ENCODE measurements at places on chromosomes 2 and 18.
A peak's percentile ranks its signal among the peaks of the same experiment; 100 is the strongest.

GRCh38 chr2:157376041-157376440 lies 50.4 kb upstream of the ERMN start:
- DNase-seq = no peak

DNA sequence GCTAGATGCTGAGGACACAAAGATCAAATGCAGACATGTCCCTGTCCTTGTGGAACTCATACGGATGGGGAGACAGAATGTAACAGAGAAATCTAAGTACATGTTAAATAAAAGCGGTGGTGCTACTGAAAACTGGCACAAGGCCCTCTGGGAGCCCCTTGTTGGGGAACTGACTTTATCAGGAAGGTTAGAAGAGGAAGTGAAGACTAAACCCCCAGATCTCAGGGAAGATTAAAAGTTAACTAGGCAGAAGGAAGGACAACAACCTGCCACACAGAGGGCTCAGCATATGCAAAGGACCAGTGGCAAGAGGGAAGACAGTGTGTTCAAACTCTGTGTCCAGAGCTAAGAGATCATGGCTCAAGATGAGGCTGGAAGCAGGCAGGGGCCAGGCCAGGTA lies 4.8 kb downstream of the CACNB4 start:
- DNase-seq = no peak

DNA sequence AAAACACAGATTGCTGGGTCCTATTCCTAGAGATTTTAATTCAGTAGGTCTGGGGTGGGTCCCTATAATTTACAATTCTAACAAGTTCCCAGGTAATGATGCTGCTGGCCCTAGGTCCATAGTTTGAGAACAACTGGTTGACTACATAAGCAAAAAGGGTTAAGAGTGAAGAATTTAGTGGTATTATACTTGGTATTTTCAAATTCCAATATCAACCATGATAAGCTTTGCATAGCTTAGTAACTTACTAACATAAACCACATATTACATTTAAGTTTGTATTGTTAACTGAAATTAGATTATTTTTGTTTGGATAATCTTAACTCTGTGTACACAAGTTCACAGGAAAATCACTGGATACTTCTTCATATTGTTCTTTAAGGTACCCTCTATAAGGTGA lies 862.9 kb upstream of the ACVR2A start:
- DNase-seq = no peak

- DNase-seq = no peak
Observed at GRCh38 chr2:6618201-6618600, 247.5 kb downstream of the CMPK2 start.

DNA sequence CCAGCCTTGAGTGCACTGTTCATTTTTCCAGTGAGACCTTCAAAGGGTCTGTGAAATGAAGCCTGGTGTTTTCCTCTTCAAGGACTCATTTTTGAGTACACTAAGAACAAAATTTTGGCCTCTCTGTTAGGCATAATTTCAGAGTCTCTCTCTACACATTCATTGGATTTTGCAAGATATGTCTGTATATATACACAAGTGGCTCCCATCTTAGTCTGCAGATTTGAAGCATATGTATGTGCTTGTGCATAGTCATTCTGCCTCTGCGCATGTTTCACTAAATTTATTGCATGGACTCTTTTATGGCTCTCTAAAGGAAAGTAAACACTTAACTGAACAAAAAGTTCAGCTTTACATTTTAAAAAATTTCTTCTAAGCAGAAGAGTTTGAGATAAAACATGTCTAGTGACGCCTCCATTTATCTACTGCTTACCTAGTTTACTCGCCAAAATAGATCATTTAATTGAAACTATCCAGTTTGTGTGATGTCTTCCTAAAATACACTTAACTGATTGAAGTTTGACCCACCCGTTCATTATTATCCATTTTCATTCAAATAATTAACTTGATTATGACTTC lies 145.9 kb downstream of the FMNL2 start:
- DNase-seq = no peak

- DNase-seq = peak; percentile 10
Observed at GRCh38 chr2:45067859-45068570, 58.8 kb upstream of the SIX2 start.

GRCh38 chr2:170651624-170652325 lies 63.4 kb upstream of the SP5 start:
- no peak for DNase-seq

- peak; percentile 10 for DNase-seq
Observed at GRCh38 chr2:105490204-105490603, 91.4 kb upstream of the FHL2 start.

DNA sequence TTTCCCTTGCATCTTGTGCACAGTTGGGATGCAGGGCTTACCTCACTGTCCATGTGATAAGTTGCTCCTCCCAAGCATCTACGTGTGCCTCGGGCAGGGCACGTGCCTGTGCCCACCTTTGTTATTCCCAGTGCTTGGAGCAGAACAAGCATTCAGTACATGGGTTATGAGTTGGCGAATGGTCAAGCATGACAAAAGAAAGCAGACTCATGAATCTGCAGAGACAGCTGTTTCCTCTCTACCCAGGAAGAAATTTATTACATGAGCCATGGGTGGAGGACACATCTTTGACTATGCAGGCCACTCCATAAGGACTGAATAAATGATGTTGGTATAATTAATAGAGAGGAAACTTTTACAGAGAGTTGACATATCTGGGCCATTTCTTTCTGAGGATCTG lies 127.8 kb downstream of the TPGS2 start:
- no peak for DNase-seq

- DNase-seq = peak; percentile 35
Observed at GRCh38 chr2:169928463-169928864, 101.2 kb downstream of the UBR3 start.

DNA sequence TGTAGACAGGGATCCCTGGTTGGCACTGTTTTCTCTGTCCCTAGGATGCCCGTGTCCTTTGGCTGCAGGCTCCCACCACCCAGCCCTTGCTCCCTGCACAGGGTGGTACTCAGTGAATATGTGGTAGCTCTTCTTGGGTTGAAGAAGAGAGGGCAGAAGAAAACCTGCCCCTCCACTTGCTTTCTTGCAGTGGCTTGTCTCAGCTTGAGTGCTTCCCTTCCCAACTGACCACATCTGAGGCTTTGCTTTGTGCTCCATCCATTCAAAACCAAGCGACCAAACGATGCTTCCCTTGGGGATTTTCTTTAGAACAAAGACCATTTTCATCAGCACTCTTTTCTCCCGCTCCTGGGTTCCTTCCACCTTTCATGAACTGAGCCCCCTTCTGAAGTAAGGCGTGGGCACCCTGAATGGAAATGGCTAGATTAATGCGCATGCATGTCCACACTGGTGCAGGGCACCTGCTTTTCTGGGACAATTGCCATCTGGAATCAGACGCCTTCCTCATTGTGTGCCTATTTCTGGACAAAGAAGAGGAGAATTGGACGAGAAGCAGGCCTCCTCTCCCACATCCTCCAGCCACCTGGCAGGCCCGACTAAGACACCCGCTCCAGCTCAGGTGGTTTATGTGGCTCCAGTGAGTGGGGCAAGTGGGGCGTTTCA lies 59.1 kb downstream of the ARL4C start:
- DNase-seq = peak; percentile 82

- DNase-seq = peak; percentile 55
Observed at GRCh38 chr2:224173933-224174332, 134.8 kb upstream of the SERPINE2 start.

GRCh38 chr2:114550895-114551793 lies 108.7 kb downstream of the DPP10 start:
- peak; percentile 27 for DNase-seq

DNA sequence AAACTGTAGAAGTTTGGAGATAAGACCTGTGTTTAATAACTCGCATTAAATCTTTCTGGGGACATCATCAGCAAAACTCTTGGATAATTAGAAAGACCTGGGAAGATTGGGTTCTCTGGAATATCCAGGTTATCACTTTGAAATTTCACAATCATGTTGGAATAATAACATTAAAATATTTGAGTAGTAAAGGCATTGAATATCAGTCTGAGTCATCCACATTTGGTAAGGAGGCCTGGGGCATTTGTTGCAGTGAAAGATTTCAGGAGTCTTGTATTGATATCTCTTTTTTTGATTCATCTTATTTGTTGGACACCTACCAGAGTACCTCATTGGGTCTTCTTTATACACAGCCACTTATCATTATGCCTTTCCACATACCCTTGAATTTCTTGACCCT lies 95.9 kb downstream of the EPB41L5 start:
- DNase-seq = no peak

GRCh38 chr2:98764499-98764898 lies 33.6 kb upstream of the MGAT4A start:
- no peak for DNase-seq

DNA sequence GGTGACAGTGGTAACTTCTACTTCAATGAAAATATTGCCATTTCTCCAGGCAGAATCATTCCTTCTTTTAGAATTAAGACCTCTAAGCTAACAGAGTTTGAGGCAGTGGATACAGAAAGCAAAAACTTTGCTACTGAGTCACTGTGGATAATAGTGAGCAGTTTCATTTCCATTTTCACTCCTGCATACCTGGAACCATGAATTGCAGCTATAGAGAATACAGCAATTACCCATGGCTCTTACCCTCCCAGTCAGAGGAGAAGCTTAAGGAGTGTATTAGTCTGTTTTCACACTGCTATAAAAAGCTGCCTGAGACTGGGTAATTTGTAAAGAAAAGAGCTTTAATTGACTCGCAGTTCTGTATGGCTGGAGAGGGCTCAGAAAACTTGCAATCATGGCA lies 531.4 kb upstream of the CNTNAP5 start:
- no peak for DNase-seq

- no peak for DNase-seq
Observed at GRCh38 chr2:240024766-240025165, 376 bp downstream of the NDUFA10 start.

GRCh38 chr2:222833410-222833809 lies 27.4 kb upstream of the ACSL3 start:
- no peak for DNase-seq

DNA sequence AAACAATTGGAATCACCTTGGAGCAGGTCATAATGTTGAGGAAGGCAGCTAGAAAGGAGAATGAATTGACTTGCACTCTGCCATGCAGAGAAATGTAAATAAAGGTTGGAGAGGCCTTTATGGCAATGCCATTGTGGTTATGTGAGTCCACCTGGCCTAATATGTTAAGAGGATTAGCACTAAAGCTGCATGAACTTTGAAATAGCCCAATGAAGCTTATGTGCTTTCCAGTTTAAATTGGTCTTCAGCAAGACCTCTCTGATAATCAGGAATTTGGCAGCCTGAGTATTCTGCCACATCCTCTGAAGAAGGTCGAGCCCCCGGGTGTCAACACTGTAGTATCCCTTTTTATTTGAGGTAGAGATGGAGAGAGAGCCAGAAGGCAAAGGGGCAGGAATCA lies 464.9 kb downstream of the CDH2 start:
- DNase-seq = peak; percentile 94
